Activated T-cell treated with anti-CD3 and anti-CD28 coated beads, Interleukin-2, amount 50 U/mL, for 48 hours (primary cell): ENCODE measurements at places on chromosomes 3 and 15.

- no peak for DNase-seq
These were observed 236.6 kb downstream of the SATB1 start for GRCh38 chr3:18188491-18188890.

DNA sequence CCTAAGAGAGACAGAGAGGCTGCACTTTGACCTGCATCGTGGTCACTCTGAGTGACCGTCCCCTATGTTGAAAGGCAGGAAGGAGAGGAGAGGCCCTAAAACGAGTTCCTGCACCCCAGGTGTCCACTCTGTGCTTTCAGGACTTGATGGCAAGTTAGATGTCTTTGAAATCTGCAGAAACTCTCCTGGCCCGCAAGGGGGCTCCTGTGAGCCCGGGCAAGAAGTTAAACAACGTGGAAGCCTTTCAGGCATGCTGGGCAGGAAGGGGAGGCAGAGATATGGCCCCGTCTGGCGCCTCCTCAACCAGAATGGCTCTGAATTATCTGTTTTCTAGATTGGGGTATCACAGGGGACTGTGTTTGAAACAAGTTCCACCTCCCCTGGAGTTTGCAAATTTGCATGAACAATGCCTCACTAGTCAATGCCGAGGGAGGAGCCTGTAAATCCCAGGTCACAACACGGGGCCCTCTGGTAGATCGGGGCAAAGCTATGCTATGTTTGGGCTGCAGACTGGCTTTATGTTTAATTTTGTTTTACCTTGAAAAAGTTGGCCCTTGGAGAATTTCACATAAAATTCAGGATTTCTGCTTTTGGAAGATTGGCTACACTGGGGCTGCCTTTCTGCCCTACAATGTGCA, 9.8 kb downstream of the CTXND1 start:
- peak; percentile 33 for DNase-seq

- no peak for DNase-seq
These were observed 47.9 kb downstream of the KLF13 start for GRCh38 chr15:31374489-31374888.

GRCh38 chr15:25877681-25878080, 14.6 kb upstream of the ATP10A start:
- no peak for DNase-seq

DNA sequence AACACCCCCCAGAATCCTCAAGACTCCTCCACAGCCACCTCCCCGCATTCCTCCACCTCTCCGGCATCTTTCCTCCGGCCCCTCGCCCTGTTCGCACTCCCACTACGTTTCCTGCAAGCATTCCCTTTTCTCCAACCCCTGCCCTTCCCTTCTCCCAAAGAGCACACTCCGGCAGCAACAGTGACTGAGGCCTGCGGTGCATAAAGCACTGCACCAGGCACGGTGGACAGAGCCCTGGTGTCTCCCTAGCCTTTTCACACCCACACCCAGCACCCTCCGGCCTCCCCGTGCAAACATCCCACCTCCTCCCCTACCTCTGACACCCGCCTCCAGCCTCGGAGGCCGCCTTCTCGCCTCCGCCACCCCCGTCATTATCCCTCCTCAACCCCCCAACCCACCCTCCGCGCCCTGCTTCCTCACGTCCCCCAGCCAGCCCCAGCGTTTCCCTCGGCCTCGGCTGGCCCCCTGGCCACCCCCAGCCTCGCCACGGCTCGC, 577 bp downstream of the ZNF148 start:
- peak; percentile 51 for DNase-seq

- DNase-seq = no peak
These were observed 50.4 kb downstream of the SLC2A2 start for GRCh38 chr3:170976190-170976519.

DNA sequence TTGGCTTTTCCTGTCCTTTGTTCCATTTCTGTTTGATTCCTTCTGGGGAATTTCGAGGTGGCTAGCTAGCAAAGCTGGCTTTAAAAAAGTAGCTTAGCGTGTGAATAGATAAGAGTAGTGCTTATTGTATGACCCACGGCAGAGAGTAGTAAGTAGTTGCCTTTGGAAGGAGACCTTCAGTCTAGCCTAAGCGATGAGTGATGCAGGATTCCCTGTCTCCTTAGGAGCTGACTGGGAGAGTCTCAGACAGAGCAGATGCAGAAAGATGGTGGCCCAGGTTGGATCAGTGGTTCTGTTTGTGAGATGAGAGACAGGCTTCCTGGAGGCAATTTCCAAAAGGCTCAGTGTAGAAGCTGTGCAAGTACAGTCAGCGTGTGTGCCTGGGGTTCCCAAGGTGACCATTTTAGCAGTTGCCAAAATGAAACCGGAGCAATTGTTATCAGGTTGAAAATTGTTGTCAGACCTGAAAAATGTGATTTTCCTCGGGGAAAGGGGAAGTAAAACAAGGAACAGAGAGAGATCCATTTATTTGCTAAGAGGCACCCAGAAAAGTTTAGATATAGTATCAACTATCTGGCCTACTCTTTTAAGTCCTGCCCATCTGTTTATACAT, 681 bp upstream of the IL5RA start:
- DNase-seq = no peak

GRCh38 chr3:162052636-162053035, 556.0 kb downstream of the OTOL1 start:
- DNase-seq = no peak

DNA sequence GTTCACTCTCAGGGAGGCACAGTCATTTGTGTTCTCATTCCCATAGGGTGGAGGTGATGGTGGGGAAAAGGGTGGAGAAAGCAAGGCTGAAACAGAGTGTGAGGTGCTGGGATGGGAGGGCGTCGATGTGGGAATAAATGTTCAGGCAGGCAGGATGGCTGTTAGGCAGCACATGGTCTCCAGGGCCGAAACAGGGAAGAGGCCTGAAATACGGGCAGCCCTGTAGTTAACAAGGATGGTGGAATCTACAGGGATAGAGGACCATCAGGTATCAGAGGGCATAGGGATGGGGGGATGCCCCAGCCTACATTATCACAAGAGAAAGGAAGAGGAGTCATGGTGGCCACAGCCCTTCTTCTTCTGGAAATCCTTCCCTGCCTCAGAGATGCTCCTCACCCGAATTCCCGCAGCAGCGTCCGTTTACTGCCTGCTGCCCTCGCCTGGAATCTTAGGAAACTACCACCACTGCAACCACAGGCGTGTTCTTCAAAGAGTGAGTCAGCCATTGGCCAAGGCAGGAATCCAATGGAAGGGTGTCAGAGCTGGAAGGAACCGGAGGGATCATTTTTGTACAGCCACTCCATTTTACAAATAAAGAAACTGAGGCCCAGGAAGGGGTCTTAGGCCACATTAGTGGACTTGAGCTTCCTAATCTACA, 49.7 kb upstream of the POMGNT2 start:
- no peak for DNase-seq

DNA sequence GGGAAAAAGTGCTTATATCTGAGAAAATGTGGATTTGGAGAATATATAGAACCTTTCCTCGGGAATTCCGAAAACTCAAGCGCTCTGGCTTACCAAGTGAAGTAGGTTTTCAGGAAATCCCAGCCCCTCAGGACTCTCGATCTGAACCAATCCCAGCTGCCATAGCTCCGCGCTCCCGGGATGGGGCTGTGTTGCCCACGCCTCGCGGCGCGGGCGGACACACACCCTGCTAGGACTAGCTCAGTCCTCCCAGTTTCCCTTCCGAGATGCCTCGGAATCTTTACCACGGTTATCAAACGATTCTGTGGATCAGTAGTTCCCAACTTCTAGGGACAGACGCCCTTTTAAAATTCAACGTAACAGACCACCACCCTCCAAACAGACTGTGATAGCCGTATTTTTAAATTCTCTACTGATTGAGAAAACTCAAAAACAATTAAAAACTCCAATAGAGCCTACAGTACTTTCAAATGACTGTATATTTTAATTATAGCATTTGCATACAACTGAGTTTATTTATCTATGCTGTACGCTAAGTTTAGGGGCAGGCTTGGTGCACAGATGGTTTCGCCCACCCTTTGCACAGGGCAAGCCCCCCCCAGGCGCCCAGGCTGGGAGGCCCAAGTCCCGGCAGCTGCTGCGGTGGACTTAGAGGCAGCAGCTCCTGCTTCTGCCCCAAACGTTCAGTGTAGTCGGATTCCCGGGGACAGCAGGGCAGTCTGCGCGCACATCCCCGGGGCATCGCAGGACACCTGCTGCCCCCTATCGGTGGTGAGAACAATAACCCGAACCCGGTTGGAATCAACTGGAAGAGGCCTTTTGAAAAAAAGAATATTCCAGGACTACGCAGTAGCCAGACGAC, 52.3 kb downstream of the CCDC54 start:
- peak; percentile 74 for DNase-seq

GRCh38 chr3:39977058-39977794, 167.8 kb downstream of the MYRIP start:
- no peak for DNase-seq

GRCh38 chr3:71210257-71211007, 373.1 kb downstream of the FOXP1 start:
- no peak for DNase-seq

DNA sequence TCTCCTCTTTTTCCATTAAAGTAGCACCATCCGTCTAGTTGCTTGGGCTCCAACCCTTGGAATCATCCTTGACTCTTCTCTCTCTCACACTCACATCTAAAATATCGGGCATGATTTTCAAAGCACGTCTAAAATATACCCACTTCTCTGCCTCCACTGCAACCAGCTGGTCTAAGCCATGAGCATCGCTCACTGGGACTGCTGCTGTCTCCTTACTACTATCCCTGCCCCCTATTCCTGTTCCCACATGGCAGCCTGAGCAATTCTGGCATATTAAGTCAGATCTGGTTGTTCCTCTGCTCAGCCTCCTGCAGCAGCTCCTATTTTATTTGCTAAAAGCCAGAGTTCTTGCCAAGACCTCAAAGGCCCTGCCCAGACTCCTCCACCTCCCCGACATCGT, 53.7 kb downstream of the ST6GAL1 start:
- DNase-seq = no peak

GRCh38 chr3:138351151-138351550, 2.8 kb downstream of the MRAS start:
- DNase-seq = no peak

- no peak for DNase-seq
These were observed 40.1 kb downstream of the TRIM71 start for GRCh38 chr3:32857921-32858320.

DNA sequence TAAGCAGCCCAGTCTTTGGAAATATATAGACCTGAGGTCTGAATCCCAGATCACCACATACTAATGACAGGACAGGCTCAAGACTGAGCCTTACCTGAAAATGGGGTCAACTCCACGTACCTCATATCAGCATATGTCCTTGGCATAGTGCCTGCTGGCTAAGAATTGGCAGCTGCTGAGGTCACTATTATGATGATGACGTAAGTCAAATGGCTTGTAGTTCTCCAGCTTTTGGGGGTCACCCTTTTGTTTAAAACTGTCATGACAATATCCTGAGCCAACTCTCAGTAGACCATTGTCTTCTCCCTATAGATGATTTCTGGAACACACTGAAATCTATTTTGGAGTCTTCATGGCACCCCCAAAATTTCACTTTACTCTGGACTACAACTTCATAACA, 16.8 kb upstream of the CADPS start:
- no peak for DNase-seq

GRCh38 chr15:48177766-48178647, at the start of gene MYEF2:
Gene MYEF2 (minus strand): TSS chr15:48178295. CDS start chr15:48178237, 58 bp downstream.
- peak; percentile 83 for DNase-seq

GRCh38 chr3:101011136-101011535, 17.9 kb upstream of the ABI3BP start:
- no peak for DNase-seq

GRCh38 chr15:22918056-22918455, 62.1 kb downstream of the CYFIP1 start:
- no peak for DNase-seq

DNA sequence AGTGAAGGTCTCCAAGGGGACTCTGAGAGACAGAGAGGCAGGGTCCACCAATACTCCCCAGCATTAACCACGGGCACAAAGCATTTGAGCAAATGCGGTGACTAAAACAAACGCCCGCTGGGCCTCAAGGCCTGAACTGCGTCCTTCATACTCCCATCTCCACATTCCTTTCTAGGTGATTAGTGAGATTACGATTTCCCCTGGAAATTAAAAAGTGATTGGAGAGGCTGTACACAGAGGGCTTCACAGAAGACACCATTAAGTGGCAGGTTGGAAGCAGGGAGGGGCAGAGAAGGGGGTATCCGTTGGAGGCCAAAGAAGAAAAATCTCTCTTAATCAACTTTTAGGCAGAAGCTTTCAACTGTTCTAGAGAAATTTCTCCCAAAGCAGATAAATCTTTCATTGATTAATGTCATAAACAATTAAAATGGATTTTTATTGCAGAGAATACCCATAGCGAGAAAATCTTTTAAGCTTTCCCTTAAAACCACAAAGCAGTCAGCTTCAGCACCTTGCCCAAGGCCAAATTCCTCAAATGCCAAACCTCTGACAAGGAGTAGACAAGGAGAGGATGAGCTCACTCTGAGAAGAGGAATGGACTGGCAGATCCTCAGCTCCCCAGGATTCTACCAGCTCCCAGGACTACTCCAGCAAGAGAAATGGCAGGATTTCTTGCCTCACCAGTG, 38.2 kb downstream of the MB21D2 start:
- DNase-seq = no peak
